ENCODE measurements at places on chromosomes 2 and 18.
A peak's percentile ranks its signal among the peaks of the same experiment; 100 is the strongest.

DNA sequence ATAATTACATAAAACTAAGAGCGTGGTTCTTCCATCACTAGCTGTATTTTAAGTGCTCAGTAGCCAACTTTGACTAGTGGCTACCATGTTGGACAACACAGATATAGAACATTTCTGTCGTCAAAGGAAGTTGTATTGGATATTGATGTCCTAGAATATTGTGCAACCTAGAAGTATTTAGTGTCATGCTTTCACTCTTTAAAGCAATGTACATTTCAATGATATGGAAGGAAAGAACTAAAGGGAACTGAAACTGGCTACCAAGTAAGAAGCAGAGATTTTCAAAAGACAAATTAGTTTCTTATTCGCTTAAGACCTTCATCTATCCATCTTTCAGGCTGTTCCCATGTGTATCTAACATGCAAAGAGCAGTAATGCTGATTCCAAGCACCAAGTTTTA is 85.4 kb upstream of the EML6 start:
- no peak for DNase-seq

GRCh38 chr2:112877423-112877822 is 33.5 kb upstream of the IL37 start:
- no peak for DNase-seq

- DNase-seq: no peak
Observed at GRCh38 chr2:71474116-71474743, 20.9 kb downstream of the DYSF start.

- no peak for DNase-seq
Observed at GRCh38 chr18:70415823-70416488, 127.1 kb downstream of the SOCS6 start.

DNA sequence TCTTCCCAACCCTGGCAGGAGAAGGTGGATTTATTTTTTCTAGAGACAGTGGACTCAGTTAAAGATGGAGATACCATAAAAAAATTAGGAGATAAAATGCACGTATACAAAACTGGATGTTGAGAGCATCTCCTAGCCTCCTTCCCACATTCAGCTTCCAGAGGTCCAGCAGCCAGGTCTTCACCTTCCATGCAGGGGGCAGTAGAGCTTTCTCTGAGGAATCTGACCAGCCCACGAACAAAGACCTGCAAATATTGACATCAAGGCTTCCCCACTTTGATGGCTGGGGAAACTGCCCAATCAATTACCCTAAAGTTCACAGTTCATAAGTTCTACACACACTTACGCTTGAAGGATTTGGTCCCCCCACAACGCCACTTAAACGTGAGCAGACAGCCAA is 24.5 kb downstream of the AQP4 start:
- DNase-seq: no peak

DNA sequence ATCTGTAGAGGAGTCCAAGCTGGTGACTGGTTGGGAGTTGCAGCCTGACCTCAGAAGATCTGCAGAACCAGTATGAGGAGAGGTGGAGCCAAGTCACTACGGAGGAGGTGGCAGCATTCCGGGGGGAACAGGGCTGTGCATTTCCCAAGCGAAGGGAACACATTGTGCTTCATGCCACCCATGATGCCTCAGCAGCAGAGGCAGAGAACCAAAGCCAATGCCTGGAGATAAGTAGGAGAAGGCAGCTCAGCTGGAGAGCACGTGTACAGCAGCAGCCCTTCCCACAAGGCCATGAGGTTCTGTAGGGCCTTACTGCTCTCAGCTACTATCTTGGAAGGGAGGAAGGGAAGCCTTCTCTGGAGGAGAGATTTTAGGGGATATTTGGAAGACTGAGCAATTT is 67.2 kb upstream of the LRPPRC start:
- no peak for DNase-seq

DNA sequence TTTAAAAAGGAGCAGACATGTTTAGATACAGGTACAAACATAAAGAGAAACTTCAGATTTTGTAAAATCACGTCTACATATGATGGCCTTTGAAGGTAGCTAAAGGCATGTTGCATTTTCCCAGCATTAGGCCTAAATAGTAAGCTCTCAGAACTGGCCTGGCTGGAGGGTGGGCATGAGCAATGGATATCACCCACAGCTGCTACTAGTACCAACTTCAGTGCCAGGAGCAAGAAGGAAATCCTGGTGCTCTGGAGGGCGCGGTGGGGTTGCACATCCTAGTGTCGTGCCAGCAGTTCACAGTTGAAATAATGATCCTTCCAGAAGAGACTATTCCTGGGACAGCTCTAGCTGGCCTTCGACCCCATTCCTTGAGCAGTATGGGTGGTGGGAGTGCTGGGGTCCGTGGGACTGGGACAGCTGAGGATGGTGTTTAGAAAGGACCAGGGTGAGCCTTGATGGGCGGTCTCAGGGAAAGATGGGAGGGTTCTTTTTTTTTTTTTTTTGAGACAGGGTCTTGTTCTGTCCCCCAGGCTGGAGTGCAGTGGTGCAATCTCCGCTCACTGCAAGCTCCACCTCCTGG is 4.9 kb downstream of the DES start:
- no peak for DNase-seq

GRCh38 chr2:232633413-232634205 is at the start of gene EFHD1:
Gene EFHD1 (plus strand): TSS chr2:232633604. CDS start chr2:232633705, 101 bp downstream.
- peak; percentile 24 for DNase-seq

DNA sequence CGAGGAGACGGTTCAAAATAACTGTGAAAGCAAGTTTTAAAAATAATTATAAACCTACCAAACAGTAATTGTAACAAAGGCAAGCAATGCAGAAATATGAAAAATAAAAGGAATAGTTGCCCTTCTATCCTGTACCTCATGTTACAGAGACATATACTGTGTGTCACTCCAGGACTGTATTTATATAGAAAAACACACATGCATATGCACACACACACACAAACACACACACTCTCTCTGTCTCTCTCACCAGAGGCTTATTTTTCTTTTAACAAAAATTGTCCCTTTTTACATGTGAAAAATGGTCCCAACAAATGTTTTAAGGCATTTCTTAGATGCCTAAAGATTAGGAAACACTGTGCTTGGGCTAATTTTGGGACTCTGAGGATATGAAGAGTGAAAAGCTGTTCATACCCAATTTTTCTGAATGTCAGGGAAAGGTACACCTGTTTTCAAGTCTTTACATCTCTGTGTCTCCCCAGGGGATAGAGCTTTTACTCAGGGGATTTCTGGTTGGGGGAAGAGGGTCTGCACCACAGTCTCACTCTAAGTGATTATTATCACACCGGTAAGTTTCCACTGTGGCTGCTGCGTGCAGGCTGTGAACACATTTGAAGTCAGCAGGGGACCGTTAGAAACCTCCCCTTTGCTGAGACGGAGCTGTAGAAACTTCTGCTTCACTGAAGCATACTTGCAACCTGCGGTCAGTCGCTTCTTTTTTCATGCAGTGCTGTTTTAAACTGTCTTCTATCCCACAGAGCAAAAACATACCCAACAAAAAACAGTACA is 51.4 kb upstream of the SPAG16 start:
- DNase-seq: no peak

GRCh38 chr18:76712511-76713140 is 109.7 kb upstream of the ZNF236 start:
- no peak for DNase-seq

- no peak for DNase-seq
Observed at GRCh38 chr2:173456960-173457359, 102.3 kb downstream of the CDCA7 start.

DNA sequence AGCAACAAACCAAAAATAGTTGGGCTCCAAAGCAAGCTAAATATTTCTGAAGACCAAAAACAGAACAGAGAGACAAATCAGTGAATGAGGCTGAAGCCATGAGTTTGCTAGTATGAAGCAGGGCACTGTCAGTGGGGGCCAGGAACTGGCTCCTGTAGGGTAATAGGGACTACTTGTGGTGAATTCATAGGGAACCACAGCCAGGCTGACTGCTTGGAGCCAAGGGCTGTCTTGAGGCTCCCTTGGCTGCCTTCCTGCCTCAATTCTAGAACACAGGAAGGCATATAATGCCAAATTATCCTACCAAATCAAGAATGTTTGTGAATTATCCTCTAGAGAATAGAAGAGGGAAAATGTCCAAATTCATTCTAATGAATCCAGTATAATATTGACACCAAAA is 406.0 kb downstream of the CCDC85A start:
- DNase-seq: no peak

GRCh38 chr18:8450013-8450412 is 159.2 kb upstream of the RAB12 start:
- DNase-seq: no peak

GRCh38 chr2:187594801-187595200 is 40.6 kb upstream of the TFPI start:
- DNase-seq: no peak

DNA sequence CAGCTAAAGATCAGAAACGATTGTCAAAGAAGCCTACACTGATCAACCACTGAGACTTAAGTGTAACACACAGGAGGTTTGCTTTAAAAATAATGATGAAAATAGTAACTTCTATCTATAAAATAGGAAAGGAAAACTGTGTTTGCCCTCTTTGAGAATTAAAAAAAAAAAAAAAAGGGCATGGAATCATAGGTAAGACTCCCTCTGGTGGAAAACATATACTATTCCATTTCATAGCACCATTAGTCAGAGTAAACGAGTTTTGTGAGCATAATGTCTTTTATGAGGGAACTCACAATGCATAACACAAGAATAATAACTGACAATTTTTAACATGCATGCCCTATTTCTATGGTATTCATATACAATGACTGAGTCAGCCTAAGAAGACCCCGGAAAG is 36.3 kb downstream of the SLC35F5 start:
- no peak for DNase-seq

DNA sequence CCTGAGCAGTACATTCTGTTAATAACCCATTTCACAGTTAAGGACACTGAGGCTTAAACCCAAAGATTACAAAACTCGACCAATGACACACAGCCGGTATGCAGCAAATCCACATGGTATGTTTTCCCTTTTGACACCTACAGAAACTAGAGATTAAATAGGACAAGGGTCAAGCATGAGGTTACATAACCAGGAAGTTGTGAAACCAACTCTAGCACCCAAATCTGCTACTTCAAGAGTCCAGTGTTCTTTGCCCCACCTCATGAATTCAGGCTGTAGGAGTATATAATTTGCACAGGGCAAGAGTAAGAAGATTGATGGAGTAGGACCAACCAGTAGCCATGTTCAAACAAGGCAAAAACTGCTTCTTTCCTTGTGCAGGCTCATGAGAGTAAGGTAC is 249.8 kb downstream of the BCL11A start:
- no peak for DNase-seq

DNA sequence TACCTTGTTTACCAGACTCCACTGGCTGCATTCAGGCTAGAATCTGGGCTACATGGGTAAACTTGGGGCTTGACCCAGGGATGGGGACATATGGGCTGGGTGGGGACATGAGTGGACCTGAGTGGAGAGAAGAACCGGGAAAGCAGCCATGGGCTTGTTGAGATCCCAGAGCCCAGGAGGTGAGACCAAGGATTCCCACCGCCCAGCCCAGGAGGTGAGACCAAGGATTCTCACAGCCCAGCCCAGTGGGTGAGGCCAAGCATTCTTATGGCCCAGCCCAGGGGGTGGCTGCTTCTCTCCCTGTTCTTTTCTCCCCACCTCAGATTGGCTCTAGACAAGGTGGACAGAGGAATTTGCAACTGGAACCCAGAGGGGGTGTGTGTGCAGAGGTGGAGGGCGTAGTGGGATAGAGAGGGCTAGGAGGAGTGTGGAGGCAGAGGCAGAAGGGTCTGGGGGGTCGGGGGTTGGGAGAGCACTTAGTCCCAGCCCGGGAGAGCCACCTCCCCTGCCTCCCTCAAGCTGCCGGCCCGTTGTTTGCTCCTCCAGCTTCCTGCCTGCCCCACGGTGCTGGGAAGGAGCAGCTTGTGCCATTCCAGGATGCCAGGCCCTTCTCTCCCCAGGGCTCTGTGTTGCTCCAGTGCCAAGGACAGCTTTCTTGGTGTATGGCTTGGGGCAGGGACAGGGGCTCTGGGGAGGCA is 25.6 kb downstream of the GLI2 start:
- DNase-seq: no peak

GRCh38 chr18:78891185-78891762 is 88.3 kb upstream of the SALL3 start:
- DNase-seq: no peak

DNA sequence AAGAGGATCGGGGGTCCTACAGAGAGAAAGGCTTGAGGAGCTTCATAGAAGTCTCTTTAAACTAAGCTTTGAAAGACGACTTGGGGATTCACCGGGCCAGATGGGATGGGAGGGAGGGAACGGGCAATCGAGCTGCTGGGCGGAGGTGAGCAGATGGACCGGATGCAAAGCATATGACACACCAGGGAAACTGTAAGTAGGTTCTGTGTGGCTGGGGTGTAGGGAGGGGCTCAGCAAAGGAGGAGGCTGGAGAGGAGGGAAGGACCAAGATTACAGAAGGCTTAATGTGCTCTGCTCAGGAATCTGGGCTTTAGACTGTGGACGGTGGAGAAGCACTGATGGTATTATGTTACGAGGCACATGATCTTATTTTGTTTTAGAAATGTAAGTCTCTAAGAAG is 131.5 kb downstream of the MAIP1 start:
- no peak for DNase-seq

GRCh38 chr2:120604767-120605166 is 130.9 kb upstream of the GLI2 start:
- no peak for DNase-seq

DNA sequence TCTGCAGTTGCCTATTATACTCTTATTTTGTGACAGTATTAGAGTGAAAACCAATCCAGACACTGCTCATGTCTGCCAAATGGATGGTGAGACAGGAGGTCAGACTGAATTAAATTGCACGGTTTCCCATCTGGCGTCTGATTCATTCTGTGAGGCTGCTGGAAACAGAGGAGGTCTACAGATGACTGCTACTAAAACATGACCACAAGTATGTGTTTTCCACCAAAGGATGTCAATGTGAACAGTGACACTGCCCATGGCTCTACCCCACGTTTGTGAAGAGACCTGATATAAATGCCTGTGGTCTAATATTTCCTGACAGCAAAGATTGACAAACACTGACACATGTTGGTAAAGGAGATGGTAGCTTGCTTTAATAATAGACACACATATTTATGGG is 104.3 kb upstream of the ST6GAL2 start:
- DNase-seq: no peak

GRCh38 chr2:39523308-39524044 is 86.4 kb upstream of the MAP4K3 start:
- no peak for DNase-seq

DNA sequence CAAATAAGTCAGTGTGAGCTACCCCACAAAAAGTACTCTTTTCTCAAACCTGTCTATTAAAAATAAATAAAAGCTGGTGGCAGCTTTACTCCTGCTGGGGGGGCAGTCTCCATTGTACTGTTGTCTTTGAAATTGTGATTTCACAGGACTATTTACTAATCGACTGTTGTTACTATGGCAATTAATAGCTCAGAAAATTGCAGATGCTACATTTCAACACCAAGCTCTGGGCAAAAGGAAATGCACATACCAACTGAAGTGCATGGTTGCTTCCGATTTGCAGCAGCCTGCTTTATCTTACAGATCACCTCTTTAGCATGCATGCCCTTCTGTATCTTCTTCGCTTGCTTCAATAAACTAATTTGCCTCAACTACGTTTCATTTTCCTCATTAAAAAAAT is 117.6 kb upstream of the DAPL1 start:
- no peak for DNase-seq

- DNase-seq: no peak
Observed at GRCh38 chr2:113092864-113093612, 25.3 kb downstream of the IL1F10 start.

Measured in activated T-helper 1 cell treated with anti-CD3 and anti-CD28 coated beads, Interleukin-2, amount 50 U/mL, for 16 hours (primary cell).